Kidney (tissue), 22 donors: ENCODE measurements at places on chromosomes 1 and 21.

DNA sequence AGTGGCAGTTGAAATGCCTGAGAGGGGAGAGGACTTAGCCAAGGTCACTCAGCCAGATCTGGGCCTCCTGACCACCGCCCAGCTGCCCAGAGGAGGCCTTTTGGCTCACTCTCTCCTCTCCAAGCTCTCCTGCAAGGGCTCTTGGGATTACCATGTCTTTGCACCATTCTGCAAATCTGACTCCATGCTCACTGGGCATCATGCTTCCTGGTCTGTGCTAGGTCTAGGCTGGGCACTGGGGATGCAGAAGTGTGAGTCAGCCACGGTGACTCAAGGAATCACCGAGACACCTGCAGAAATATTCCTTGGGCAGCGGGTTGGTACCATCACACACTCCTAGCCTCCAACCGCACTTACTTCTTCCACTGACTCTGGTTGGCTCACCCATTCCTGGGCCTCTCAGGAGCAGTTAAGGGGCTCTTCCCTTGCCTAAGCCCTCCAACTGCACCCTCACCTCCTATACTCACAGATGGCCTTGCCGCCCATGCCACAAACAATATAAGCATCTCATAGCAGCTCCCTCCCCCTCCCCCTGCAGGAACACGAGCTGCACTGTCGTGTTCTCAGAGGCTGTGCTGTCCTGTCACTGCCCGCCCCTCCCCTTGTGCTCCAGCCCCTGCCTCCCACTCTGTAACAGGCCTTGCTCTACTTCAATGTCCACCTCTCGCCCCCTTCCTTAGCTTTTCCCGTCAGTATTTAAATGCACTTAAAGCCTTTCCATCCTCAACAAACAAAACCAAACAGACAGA, 34.8 kb downstream of the CDCP2 start:
- DNase-seq: peak; percentile 69

DNA sequence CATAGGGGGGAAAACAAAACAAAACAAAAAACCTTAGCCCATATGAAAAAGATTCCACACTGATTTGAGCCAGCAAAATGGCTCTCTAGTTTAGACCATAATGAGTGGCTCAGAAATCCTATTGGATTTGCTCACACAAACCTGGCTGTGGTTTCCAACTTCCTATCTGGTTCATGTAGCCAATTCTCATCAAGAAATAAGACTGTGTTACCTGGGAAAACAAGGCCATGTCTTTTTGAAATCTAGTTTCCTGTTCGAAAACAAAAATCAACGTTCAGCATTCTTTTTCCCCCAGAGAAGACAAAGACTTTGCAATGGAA, 69.2 kb downstream of the TBX15 start:
- DNase-seq: no peak

- DNase-seq: no peak
These were observed 240.5 kb downstream of the RPS6KC1 start for GRCh38 chr1:213291526-213291925.

- DNase-seq: peak; percentile 51
These were observed 144.1 kb upstream of the HOOK1 start for GRCh38 chr1:59670662-59671061.

- DNase-seq: peak; percentile 80
These were observed 33.0 kb downstream of the LAMC2 start for GRCh38 chr1:183218971-183219615.
